WTC11 (cell line): ENCODE measurements at places on chromosomes 7 and 10. TPM values are rescaled to one million over a fixed set of nuclear protein-coding genes. Genes with fewer than 3 reads are reported as not detected.

DNA sequence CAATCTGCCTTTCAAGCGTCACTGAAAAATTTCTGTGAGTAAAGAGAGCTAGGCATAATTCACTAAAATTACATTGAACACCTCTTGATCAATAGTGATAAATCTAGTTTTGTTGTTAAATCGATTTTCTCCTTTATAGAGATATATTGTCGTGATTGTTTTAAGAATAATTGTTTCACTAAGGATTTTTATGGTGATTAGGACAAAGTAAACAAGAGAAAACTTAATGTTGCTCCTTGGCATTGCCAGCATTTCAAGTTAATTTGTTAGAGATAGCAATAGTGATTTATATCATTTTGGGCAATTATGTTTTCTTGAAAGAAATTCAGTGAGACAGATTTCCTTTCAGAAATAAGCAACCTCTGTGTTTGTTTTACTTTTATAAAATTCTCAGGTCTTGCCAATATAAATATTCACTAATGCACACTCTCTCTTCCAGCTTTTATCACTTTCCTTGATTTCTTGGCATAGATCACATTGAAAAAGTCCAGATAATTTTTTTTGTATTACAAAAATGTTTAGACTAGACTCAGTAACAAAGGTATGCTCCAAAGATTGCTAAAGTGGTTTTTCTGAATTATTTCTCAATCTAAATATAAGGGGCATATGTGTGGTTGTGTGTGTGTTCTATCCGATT lies 538.7 kb downstream of the TFEC start:
- no peak overlapping the region for H3K27ac ChIP-seq
- peaks cover 10% of the 10 kb centered on the region for H3K4me1 ChIP-seq
- DNase-seq, result no peak

GRCh38 chr10:93476756-93477155 lies 5.4 kb downstream of the MYOF start:
- DNase-seq, result no peak
- peaks cover 17% of the 10 kb centered on the region for H3K4me1 ChIP-seq
- no peaks in the 10 kb centered on the region for H3K36me3 ChIP-seq
- peaks cover 10% of the 10 kb centered on the region for H3K27me3 ChIP-seq
- H3K4me3 ChIP-seq, result no peak overlapping the region

DNA sequence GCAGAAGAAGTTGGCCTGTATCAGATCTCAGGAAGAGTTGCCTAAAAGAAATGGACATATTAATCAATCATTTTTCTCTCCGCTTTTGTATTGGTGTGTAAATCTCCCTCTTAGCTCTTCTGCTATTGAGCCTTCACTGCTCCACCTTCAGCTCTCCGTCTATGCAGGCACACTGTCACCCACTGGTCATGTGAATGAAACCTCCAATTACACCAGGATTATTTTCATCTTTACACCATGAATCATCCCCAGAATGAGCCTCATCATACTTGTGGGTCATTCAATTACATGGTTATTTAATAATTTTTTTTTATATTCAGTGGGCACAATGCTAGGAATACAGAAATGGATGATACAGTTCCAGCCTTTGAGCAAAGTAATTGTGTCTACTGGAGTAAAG lies 92.6 kb downstream of the LRRC4 start:
- DNase-seq, result no peak
- no peak overlapping the region for H3K27ac ChIP-seq
- peaks cover 37% of the 10 kb centered on the region for H3K4me1 ChIP-seq

- H3K36me3 ChIP-seq, result no peaks in the 10 kb centered on the region
- H3K27ac ChIP-seq, result no peak overlapping the region
- no peaks in the 10 kb centered on the region for H3K27me3 ChIP-seq
- H3K4me1 ChIP-seq, result peaks cover 7% of the 10 kb centered on the region; the same call in 1 of the 2 replicates
Measured at GRCh38 chr7:106183952-106184351, 71.8 kb upstream of the SYPL1 start.

HOXA11 gene
- not detected in 3 replicates for total RNA-seq

PRSS37 gene
- not detected in 3 replicates for total RNA-seq

TRRAP gene
- 46.5 to 47.6 TPM (median 47.5 TPM) in 3 replicates for total RNA-seq

GRCh38 chr10:124526621-124527267 lies 65.1 kb downstream of the LHPP start:
- peaks cover 22% of the 10 kb centered on the region for H3K4me1 ChIP-seq
- no peaks in the 10 kb centered on the region; the same call in 1 of the 2 replicates for H3K27me3 ChIP-seq
- DNase-seq, result no peak

GRCh38 chr10:60994128-60994527 lies 50.1 kb upstream of the RHOBTB1 start:
- H3K4me1 ChIP-seq, result peaks cover 5% of the 10 kb centered on the region; the same call in 1 of the 2 replicates
- no peaks in the 10 kb centered on the region for H3K27me3 ChIP-seq
- no peak overlapping the region for H3K27ac ChIP-seq
- H3K36me3 ChIP-seq, result peaks cover 3% of the 10 kb centered on the region; the same call in 1 of the 2 replicates

CLDN4 gene
- 32.0 to 54.3 TPM (median 52.5 TPM) in 3 replicates for total RNA-seq

PHYHIPL gene
- 0.13 to 0.25 TPM (median 0.21 TPM) in 3 replicates for total RNA-seq

GRCh38 chr7:45155357-45155900 lies 2.2 kb upstream of the RAMP3 start:
- no peak overlapping the region for H3K4me3 ChIP-seq
- H3K27ac ChIP-seq, result no peak overlapping the region
- no peak for DNase-seq
- H3K36me3 ChIP-seq, result no peaks in the 10 kb centered on the region
- peaks cover 36% of the 10 kb centered on the region for H3K27me3 ChIP-seq

- peak; percentile 72 for DNase-seq
- H3K27me3 ChIP-seq, result no peaks in the 10 kb centered on the region
- H3K4me3 ChIP-seq, result no peak overlapping the region
Measured at GRCh38 chr7:36021367-36021766, 131.7 kb upstream of the EEPD1 start.

PRLHR gene
- not detected in 3 replicates for total RNA-seq

DNA sequence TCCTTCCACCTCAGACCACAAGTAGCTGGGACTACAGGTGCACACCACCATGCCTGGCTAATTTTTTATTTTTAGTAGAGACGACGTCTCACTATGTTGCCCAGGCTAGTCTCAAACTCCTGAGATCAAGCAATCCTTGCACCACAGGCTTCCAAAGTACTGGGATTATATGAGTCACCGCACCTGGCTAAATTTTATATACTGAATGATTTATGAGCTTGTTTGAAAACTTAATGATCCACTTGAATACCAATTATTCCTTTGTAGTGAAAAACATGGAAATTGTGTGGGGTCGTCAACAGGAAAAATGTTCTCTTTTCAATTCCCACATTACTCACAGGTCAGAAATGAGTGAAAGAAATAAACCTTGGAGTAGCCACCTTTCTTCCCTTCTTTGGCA lies 31.3 kb downstream of the RAPGEF5 start:
- H3K4me1 ChIP-seq, result peaks cover 46% of the 10 kb centered on the region
- no peak overlapping the region for H3K4me3 ChIP-seq
- no peak overlapping the region for H3K27ac ChIP-seq
- DNase-seq, result no peak
- no peaks in the 10 kb centered on the region for H3K27me3 ChIP-seq
- H3K36me3 ChIP-seq, result no peaks in the 10 kb centered on the region

GRCh38 chr7:91041141-91041540 lies 223.1 kb upstream of the FZD1 start:
- H3K4me3 ChIP-seq, result no peak overlapping the region
- no peak for DNase-seq
- H3K36me3 ChIP-seq, result no peaks in the 10 kb centered on the region

CC2D2B gene
- total RNA-seq, result 0.20 to 0.32 TPM (median 0.25 TPM) in 3 replicates

GRCh38 chr10:35552650-35553342 lies 52.3 kb upstream of the GJD4 start:
- no peak overlapping the region for H3K4me3 ChIP-seq
- no peak for DNase-seq
- H3K4me1 ChIP-seq, result peaks cover under 1% of the 10 kb centered on the region; the same call in 1 of the 2 replicates

AGR3 gene
- not detected in 3 replicates for total RNA-seq

DNA sequence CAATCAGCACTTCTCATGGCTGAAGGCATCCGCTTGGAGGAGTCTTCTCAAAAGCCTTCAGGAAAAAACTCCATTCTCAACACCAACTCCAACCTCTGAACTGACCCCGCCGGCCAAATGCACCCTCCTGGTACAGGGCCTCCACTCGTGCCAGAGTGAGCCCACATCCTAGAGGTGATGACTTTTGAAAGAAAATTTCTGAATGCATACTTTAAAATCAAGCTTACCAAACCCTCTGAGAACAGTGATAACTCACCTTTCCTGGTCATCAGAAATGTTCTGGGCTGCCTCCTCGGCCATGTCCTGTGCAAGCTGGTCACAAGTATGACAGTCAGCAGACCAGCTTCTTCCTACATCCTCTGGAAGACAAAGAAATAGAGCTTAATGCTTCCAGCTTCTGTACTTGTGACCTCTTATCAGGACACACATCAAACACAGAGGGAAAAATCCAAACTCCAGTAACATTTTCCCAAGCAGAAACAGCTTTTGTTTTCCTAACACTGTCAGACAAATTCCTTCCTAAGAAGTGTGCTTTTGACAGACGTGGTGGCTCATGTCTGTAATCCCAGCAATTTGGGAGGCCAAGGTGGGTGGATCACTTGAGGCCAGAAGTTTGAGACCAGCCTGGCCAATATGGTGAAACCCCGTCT lies at the start of gene PKD1L1:
Gene PKD1L1, minus strand, starts transcription at position 326 of the 650 bp plus-strand sequence. Its CDS starts 26 bp downstream, at position 300.
- no peak for DNase-seq
- no peaks in the 10 kb centered on the region for H3K27me3 ChIP-seq
- H3K36me3 ChIP-seq, result no peaks in the 10 kb centered on the region
- H3K27ac ChIP-seq, result no peak within 1 kb of the TSS

DNA sequence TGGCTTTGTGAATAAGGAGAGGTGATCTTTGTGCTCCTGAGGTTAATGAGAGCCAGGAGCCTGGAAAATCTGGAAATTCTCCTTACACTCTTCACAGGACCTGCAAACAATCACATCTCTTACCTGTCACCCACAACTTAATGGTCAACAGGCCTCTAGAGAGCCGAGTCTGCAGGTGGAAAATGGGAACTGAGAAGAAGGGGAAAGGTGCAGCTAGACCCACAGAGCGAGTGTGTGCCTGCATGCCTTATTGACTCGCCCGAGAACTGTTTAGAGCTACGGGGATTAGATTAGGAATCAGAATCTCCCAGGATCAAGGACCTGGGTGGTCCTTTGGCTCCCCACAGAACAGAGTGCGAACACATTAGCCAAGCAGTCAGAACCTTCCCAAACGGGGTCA lies 329.6 kb downstream of the PTEN start:
- no peaks in the 10 kb centered on the region for H3K27me3 ChIP-seq
- peaks cover 10% of the 10 kb centered on the region for H3K4me1 ChIP-seq
- H3K27ac ChIP-seq, result no peak overlapping the region
- H3K4me3 ChIP-seq, result no peak overlapping the region

DNA sequence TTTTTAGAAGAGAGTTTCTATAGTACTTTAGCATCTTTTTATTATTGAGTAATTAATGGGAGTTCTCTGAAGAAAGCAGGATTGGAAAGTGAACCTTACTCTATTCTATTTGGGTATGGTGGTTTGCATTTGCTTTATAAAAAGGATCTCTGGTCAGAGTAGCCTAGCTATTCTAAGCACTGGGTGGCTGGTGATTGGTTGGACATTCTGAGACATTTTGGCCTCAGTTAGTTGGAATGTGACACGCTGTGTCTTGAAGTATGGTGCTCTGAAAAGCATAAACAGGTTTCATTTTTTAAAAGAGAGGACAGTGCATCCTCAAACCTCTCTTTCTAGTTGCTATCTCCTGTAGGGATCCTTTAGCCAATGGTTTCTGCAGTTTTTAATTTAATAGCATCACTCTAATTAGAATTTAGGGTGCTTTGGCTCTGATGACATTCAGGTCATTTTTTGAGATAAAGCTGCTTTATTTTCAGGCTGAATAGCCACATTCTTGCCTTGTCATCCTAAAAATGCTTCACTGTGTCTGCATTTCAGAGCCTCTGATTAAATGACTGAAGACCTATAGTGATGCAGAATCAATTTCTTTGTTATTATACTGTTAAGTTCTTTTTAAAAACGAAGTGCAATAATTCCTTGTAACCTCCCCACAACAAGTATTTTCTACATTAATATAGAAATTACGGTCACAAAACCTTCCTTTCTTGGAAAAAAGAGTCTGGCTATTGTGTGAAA lies 20.6 kb downstream of the TMEM178B start:
- no peak for DNase-seq
- H3K27me3 ChIP-seq, result no peaks in the 10 kb centered on the region
- no peaks in the 10 kb centered on the region for H3K36me3 ChIP-seq
- H3K27ac ChIP-seq, result no peak overlapping the region

- H3K27ac ChIP-seq, result peak overlapping the region; percentile 98
- peak overlapping the region; percentile 18 for H3K4me3 ChIP-seq
- DNase-seq, result peak; percentile 47
- peaks cover 70% of the 10 kb centered on the region for H3K4me1 ChIP-seq
Measured at GRCh38 chr7:43647339-43647672, 64.4 kb downstream of the STK17A start.

DNA sequence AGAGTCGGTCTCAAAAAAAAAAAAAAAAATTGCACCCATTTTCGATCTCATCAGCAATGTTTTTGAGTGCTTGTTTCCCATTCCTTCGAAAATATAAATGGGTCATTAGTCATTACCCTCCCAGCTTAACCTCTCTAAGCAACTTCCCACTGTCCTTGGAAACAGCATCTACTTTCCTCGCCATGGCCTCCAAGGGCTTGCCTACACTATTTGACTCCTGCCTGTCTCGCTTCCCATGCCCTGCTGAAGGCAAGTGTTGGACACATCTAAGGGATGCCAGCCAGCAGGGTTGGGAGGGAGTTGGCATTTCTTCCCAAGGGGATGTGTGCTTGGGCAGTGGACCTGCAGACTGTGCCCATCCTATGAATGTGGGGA lies 12.7 kb upstream of the RHBDD2 start:
- H3K4me1 ChIP-seq, result no peaks in the 10 kb centered on the region
- H3K27me3 ChIP-seq, result no peaks in the 10 kb centered on the region
- H3K27ac ChIP-seq, result no peak overlapping the region; the same call in 1 of the 2 replicates
- DNase-seq, result no peak
- H3K4me3 ChIP-seq, result no peak overlapping the region

- H3K27ac ChIP-seq, result no peak overlapping the region
- peaks cover 66% of the 10 kb centered on the region for H3K4me1 ChIP-seq
- H3K4me3 ChIP-seq, result no peak overlapping the region
- H3K27me3 ChIP-seq, result no peaks in the 10 kb centered on the region; the same call in 1 of the 2 replicates
Measured at GRCh38 chr10:105681051-105681450, 1040.0 kb downstream of the SORCS3 start.

DNA sequence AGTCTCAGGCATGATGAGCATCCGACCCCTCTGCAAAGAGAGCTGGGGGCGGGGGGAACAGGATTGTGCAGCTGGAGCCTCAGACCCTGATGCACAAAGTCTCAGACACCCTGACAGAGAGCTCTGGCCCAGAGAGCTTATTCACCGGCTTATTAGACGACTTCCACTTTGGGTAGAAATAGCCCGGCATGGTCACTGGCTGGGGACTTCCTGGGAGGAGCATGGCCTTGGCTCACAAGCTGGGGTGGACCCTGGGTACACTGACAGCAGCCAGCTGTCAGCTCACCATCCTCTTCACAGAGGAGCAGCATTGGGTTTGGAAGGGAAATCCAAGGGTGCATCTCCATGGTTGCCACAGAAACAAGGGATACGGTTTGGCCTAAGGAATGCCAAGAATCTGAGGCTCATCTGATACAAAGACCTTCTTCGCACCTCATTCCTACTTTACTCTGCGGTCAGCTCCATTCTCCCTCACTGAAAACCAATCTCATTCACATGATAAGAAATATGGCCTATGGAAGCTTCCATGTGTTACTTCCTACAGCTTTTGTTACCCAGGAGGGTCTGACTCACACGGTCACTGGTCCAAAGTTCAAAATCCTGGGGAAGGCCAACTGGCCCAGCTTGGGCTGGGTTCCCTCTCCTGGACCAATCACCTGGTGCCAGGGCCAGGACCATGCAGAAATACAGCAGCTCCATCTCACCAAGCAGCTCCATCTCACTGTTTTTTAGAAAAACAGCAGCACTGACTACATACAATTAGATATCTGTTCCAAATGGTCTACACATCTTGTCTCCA lies 25.1 kb downstream of the ZNF467 start:
- no peak for DNase-seq
- H3K36me3 ChIP-seq, result no peaks in the 10 kb centered on the region
- peaks cover 3% of the 10 kb centered on the region for H3K4me1 ChIP-seq
